ENCODE measurements at places on chromosomes 3 and 15.

- no peak for DNase-seq
These were observed 161.8 kb upstream of the CBLB start for GRCh38 chr3:106030627-106030963.

DNA sequence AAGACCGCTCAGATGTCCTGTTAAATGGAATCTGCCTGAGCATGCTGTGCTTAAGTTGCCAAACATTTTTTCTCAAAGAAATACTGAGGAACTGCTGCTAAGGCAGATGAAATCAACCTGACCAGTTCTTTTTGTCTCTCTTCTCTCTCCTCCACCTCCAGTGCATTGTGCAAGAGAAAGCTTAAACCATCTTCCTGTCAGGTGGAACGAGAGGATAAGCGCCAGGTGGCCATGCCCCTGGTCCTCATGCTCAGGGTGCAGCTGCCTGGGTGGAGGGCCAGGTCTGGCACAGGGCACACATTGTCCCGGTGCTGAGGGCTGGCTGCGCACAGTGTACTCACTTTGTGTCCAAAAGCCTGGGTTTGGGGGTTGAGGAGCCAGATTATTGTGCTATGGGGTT, 176.2 kb upstream of the TP63 start:
- DNase-seq = no peak

DNA sequence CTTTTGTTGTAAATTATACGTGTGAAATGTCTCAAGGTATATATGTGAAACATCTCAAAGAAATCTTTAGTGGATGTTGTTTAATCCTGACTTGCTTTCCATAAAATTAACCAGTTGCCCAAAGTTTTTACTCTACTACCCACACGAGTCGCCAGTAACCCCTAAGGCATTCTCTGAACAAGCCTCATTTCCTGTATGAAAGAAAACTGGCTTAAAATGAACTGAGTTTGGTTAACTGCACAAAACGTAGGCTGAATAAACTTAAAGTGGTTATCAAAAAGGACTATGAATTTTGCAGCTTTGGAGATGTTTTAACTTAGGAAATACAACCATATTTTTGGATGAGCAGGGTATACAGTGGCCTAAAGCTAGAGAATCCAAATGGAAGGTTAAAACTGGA, 2.7 kb upstream of the APPL1 start:
- DNase-seq = no peak

DNA sequence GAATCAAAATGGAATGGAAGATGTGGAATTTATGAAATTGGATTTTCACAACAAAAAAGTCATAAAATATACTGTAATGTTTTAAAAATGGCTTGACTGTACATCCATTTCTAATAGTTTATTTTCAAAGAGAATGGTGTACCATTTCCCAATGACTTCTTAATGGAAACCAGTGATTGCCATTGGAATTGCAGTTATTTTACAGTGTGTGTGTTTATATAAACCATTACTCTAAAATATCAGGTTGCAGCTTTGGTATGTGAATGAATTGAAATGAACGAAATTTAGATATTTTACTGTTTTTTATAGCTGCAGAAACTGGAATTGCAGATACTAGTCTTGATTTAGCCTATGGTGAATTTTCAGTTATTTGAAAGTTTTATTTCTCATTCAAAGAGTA, 165.6 kb downstream of the UBE2E2 start:
- DNase-seq = no peak
